ENCODE measurements at places on chromosomes 5 and 9.

GRCh38 chr5:39191216-39191615, 28.1 kb downstream of the FYB1 start:
- no peak for DNase-seq

DNA sequence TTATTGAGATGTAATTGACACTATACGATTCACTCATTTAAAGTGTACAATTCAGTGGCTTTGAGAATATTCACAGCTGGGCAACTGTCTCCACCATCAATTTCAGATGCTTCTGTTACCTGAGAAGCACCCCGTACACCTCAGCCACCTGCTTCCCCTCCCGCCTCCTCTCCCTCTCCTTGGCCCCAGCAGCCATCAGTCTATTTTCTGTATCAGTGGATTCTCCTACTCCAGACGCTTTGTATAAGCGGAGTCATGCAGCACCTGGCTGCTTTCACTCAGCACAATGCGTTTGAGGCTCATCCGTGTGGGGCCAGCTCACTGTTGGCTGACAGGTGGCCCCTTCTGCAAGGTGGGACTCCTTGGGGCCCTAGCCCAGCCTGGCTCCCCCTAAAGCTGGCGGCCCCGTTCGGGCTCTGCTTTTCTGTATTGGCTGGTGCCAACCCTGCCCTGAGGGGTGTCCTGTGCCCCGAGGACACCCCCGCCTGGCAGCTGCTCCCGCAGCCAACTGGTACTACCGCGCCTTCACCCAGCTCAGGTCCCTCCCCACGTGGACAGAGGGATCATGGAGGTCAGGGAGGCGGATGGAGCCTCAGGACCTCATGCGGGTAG, 124.4 kb upstream of the COL5A1 start:
- no peak for DNase-seq

DNA sequence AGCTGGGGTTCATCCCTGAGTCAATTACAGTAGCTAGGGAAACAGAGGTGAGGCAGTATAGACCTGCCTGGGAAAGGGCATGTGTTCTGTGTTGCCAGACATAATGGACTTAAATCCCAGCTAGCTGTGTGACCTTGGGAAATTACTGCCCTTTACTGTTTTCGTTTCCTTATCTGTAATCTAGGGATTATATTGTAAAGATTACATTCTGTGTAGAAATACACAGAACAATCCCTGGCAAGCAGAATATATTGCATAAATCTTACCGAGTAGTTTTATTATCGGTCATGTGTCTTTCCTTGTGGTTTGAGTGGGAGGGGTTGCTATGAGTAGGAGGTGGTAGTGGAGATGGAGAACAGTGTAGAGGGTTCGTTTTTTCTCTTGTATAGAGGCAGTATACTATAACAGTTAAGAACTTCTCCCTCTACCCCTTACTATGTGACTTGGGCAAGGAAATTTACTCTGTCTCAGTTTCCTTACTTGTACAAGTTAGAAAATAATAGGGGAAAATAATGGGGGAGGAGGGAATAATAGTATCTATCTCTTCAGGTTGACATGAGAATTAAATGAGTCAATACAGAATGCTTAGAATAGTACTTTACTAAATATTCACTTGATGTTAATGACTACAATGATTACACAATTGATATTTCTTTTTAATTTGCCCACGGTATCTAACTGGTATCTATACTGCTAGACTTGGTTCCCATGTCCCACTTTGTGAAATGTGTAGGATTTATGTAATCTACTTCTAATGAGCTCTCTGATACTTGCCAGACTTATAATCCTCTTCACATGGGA, 7.1 kb upstream of the DMXL1 start:
- DNase-seq = no peak

GRCh38 chr5:8721536-8721935, 824.3 kb downstream of the SEMA5A start:
- no peak for DNase-seq

- no peak for DNase-seq
Measured at GRCh38 chr9:11892401-11892800, 800.8 kb upstream of the TYRP1 start.

DNA sequence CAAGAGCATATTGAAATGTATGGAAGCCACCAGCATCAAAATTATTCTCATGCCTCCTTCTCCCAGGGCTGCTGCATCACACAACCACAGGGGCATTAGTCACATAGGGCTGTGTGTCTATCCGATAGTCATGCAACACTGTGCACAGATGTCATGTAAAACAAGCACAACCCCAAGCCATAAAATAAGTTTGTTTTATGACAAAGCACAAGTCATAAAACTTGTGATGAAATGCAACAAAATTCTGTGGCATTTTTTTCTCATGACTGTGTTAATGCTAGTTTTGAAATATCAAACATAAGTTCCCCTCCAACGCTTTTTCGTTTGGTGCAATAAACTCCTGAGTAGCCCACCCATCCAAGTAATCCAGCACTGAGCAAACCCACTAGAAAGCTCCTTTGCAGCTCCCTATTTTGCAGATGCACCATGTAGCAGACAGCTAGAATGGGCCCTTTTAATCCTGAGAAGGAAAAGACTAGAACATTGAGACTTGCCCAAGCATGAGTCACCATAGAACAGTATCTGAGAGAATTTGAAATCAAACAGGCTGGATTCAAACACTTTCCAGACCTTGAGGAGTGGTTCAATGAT, 93.3 kb upstream of the ZNF366 start:
- no peak for DNase-seq

DNA sequence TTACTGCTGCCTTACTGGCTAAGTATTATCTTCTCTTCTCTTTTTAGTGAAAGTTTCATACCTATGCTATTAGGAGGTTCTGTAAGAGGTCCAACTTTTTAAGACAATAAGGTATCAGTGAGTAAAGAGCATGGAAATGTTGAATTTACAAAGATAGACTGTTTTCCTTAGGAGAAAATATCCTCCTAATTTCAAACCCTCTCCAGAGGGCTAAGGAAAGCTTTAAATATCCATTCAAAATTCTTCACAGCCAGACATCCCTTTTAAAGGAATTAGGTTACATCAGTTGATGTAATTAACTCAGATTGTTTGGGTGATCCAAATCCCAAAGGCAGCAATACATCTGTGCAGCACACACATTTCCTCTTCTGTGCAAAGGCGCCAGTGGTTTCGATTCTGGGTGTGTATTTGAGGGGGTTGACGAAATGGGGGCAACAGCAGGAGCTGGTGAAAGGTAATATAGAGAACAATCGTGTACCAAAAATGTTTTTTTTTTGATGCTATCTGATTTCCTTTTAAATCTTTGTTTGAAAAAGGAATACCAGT, 273.8 kb upstream of the RPS23 start:
- DNase-seq = no peak

GRCh38 chr5:146363161-146363874, 24.7 kb downstream of the POU4F3 start:
- no peak for DNase-seq

DNA sequence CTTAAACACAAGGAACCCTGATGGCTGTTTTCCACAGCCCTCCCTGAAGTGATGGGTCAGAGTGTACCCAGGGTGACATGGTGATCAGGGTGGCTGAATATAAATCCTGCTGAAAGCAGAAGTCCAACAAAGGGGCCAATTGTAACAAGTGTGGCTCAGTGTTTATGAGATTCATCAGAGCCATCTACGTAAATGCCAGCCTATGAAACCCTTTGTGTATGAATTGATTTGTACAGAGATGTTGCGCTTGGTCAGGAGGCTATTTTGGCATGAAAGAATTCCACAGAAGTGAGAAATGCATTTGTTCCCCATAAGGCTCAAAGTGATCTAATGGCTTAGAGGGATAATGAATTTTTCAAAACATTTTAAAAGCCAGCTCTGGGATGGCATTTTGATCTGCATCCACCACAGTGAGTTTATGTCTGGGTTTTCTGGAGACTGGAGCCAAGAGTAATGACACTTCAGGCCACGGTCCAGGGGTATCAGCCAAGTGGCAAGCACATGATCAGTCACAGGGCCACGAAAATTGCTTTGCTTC, 12.4 kb downstream of the PRUNE2 start:
- DNase-seq = no peak

- DNase-seq = no peak
Measured at GRCh38 chr9:137685035-137685740, 66.4 kb downstream of the EHMT1 start.

DNA sequence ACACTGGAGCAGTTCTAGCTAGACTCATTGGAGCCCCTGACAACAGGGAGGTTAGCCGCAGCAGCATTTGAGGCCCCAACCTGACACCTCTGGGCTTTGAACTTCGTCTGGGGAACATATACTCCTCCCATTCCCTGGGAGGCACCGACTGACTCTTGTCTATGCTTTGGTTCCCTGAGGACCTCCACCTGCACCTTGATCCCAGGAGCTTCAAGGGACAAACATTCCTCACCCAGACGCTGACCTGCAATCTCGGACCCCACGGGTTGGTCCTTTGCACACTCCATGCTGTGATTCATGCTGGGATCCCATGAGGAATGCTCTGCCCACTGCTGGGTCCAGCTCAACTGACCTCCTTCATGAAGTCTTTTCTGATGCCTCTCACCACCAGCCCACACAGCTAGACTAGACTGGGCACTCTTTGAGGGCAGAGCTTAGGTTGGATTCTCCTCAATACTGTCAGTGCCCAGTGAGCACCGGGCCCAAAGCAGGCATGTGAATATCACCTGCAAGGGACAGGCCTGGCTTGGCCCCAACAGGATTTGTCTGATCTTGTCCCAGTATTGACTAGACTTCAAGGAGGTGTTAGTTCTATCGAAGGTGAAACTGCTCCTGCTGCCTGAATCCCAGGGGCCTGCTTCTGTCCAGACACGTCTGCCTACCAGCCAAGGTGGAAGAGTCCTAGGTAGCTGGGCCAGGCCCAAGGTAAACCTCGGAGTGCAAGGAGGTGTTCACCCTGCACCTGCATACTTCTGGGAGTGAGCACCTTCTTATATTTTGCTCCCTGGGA, 51.8 kb upstream of the ZBTB43 start:
- DNase-seq = no peak

DNA sequence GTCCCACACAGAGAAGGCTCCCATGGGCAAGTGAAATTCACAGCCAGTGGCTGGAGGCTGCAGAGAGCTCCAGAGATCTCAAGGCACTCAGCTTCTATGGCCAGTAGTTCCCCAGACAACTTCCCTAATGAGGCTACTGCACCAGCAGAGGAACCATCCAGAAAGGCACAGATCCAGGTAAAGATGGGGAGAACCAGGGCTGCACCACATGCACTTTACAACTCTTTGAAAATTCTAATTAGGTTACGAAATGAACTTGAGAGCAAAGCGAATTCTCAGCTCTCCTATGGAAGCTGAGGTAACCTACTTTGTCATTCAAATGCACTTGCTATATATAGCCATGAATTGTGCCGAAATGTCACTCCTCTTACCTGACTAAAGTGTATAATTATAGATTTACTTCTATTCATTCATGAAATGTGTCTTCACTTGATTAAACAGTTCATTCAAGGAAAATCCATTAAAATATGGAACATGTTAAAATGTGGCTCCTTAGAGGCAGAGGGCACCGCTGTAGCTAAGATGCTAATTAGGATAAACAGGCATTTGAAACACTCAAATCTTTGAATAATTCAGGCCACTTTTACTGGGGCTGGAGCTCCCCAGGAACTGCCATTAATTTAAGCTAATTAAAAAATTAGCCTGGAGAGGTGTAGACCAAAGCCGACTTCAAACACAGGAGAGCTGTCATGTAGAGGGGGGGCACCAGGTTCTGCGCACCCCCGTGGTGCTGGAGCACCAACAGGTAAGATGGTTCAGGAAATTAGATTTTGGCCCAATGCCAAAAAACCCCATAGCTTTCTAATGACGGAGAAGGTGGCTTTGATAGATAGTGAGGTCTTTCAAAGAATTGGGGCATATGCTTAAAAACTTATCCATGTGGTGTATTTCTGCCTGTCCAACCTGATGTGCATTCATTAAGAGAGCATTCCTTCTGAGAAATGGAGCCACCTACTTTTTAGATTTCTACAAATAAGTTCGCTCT, 204.1 kb downstream of the GABBR2 start:
- DNase-seq = no peak

Measured in ovary (tissue), 10 donors.